ENCODE measurements at places on chromosomes 13 and 19.

- no peak for DNase-seq
Measured at GRCh38 chr13:113559901-113560644, 24.5 kb upstream of the TFDP1 start.

- no peak for DNase-seq
Measured at GRCh38 chr19:6234527-6234926, 45.2 kb downstream of the MLLT1 start.

DNA sequence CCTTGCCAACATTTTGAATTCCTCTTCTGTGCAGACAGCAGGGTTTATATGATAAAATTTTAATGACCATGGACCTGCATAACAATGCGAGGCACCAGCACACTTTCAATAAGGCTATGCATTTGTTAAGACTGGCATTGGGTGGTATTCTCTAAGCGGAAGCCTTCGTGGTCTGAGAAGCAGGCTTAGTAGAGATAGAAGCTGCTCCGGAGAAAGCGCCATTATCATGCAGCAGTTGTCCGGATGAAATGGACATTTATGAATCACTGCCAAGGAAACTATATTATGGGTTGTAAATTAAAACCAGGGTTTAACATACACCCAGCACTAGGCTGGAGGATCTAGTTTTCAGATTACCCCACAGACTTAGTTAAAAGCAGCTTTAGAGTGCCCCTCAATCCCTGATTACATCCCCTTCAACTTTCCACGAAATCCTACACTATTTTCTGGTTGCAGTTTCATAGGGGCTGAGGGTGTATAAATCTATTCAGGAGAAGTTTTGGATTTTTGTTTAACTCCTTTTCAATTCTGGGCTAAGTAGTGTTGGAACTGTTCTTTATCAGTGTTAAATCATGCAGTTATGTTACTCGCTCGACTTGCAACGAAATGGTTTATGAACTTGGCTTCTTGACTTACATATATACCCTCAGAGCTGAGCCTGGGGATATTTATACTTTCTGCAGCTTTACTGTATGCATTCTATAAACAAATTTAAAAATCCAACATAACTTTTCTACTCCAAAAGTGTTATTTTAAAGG is 193.3 kb downstream of the PCDH9 start:
- no peak for DNase-seq

- no peak for DNase-seq
Measured at GRCh38 chr13:89267734-89268133, 1596.6 kb downstream of the SLITRK5 start.

DNA sequence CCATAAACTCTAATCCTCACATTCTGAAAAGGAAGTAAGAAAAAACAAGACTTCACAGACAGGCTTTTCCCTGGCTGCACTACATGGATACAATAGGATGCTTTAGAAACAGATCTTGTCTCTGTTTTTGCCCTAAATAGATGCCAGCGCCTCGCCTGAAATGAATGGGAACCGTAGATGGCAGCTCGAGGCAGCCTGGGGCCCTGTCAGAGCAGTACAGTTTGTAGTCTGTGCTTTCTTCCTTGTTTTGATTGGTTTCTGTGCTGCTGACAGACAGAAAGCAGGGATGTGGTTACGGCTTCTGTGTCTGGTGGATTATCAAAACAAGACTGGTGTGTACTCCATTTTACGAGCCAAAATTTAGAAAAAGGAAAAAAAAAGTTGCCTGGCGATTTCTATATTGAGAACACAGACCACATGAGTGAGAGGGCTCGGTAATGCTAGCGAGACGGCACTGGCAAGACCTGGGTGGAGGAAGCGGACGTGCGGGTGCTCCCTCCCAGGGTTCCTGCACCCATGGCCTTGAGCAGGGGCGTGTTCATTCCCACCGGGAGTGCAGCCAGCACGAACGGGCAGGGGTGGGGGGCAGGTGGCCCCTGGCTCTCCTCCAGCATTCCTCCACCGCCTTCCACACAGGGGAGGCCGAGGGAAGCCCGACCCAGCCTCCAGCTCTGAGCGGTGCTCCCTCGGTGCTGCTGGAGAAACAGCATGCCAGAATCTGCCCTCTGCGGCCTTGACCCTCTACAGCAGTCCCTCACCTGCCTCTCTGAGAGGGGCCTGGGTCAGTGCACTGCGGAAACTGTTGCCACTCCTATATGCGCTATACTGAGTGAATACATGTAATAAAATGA is 37.6 kb upstream of the C1QTNF9 start:
- DNase-seq, result no peak

GRCh38 chr19:4508698-4509097 is 9.6 kb downstream of the PLIN4 start:
- DNase-seq, result no peak

DNA sequence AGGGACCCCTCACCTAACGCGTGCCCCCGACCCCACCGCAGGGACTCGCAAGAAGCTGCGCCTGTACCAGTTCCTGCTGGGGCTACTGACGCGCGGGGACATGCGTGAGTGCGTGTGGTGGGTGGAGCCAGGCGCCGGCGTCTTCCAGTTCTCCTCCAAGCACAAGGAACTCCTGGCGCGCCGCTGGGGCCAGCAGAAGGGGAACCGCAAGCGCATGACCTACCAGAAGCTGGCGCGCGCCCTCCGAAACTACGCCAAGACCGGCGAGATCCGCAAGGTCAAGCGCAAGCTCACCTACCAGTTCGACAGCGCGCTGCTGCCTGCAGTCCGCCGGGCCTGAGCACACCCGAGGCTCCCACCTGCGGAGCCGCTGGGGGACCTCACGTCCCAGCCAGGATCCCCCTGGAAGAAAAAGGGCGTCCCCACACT is 4.7 kb upstream of the MYBPC2 start:
- no peak for DNase-seq

GRCh38 chr19:16677055-16677454 is 16.1 kb downstream of the TMEM38A start:
- DNase-seq, result no peak

- DNase-seq, result no peak
Measured at GRCh38 chr13:41032691-41033376, 13.7 kb upstream of the ELF1 start.

GRCh38 chr13:78759704-78760103 is 100.7 kb upstream of the OBI1 start:
- DNase-seq, result no peak

DNA sequence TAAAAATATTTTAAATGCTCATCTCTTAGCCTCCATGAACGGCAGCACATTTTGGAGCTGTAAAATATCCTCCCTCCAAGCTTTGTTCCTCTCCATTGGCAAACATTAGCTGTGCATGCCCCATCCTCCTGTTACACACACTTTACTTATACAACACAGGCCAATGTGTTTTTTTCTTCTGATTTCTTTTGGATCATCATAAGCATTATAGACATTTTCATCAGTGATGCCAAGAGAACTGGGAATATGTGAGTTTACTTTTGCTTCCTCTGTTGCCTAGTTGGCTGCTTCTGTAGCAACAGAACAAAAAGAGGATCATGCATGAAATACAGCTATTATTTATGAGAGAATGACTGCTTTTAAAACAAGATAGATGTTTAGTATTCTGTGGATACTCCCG is 142.6 kb downstream of the PCDH9 start:
- DNase-seq, result no peak

GRCh38 chr19:48987323-48987722 is 5.8 kb downstream of the GYS1 start:
- no peak for DNase-seq

GRCh38 chr19:21765151-21765550 is 2.2 kb downstream of the ZNF100 start:
- peak; percentile 7 for DNase-seq

DNA sequence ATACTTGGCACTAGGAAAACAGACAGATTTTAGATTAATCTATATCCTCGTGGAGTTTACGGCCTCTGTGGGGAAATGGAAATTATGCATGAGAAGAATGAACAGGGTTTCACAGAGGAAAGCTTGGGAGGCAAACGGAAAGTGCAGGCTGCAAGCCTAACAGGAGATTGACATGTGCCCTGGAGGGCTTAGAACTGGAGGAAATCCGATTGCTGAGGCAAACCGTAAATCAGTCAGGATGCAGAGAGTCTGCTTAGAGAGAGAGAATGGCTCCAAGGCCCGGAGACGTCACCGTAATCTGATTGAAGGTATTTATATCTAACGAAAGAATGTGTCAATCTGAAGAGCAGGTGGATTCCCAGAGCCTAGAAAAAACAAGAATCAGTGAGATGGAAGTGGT is 143.2 kb downstream of the KATNAL1 start:
- DNase-seq, result no peak

DNA sequence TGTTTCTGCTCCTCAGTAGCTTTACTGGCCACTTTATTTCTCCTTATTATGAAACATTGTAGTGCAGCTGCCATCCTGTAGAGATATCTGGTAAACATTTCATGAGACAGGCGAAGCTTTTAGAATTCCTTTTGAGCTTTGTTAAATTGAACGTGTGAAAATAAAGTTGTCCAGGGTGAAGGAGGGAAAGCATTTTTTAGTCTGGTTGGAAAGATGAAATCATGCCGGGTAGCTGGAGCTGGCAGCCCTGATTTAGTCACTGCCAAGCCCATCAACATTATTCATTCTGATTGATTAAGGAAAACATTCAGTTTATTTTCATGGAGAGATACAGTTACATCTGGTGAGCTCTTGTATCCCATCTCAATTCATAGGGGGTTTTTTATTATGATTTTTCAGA is 326.2 kb upstream of the GPC6 start:
- no peak for DNase-seq

- no peak for DNase-seq
Measured at GRCh38 chr13:61109741-61110140, 305.9 kb downstream of the PCDH20 start.

- DNase-seq, result peak; percentile 39
Measured at GRCh38 chr19:11480715-11481533, at the start of gene ELAVL3. ELAVL3 (minus strand) TSS chr19:11481046; CDS start chr19:11480608, 438 bp downstream.

GRCh38 chr13:89862691-89863036 is 1484.8 kb upstream of the MIR17HG start:
- no peak for DNase-seq

GRCh38 chr13:83634601-83635000 is 247.7 kb downstream of the SLITRK1 start:
- no peak for DNase-seq

DNA sequence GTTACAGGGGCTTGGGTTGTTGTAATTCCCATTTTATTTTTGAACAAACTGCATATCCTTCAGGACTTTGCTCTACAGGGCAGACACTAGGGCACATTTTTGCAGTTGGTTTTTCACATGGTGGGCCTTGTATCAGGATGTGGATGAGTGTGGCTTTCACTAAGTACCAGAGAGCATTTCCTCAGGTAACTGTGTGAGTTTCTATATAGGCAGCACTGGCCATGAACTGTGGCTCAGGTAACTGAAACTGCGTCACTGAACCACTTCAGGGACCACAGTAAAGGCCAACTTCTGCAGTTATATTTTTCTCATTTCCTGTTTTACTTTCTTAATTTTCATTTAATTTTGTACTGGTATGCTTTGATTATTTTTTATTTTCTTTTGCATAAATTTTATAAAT is 166.5 kb downstream of the ZNF486 start:
- DNase-seq, result no peak

- no peak for DNase-seq
Measured at GRCh38 chr13:46210362-46211083, 1.2 kb upstream of the LRRC63 start.

GRCh38 chr13:45630791-45631190 is 15.3 kb upstream of the ERICH6B start:
- DNase-seq, result no peak

DNA sequence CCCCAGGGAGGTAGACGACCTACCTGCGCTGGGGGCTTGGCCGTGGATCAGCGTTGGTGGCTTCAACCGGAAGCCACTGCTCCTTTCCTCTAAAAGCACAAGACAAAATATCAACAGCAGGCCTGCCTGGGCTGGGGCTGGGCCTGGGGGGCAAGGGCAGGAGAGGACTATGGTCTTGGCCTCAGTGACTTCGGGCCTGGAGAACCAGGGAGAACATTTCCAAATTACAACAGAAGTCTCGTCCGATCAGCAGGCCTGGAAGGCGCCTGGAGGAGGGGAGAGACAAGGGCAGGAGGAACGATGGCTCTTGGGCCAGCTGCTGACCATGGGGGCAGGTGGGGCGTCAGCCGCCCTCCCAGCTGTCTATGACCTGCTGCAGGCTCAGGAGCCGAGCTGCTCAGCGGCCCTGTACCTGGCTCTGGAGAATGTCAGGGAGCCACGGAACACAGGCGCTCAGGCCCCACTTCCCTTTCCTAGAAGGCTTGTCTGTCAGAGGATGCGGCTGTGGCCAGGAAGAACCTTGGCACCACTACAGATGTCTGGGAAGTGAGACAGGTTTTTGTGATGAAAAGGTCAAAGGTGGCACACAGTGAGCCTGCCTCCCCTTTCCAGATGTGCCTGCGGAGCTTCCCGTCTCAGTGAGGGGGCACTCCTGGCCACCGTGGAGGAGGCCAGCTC is 19.5 kb downstream of the CAPS start:
- no peak for DNase-seq

- DNase-seq, result no peak
Measured at GRCh38 chr13:78595495-78596398, 7.6 kb downstream of the POU4F1 start.

GRCh38 chr19:55554302-55554701 is 9.0 kb upstream of the SBK3 start:
- DNase-seq, result no peak

DNA sequence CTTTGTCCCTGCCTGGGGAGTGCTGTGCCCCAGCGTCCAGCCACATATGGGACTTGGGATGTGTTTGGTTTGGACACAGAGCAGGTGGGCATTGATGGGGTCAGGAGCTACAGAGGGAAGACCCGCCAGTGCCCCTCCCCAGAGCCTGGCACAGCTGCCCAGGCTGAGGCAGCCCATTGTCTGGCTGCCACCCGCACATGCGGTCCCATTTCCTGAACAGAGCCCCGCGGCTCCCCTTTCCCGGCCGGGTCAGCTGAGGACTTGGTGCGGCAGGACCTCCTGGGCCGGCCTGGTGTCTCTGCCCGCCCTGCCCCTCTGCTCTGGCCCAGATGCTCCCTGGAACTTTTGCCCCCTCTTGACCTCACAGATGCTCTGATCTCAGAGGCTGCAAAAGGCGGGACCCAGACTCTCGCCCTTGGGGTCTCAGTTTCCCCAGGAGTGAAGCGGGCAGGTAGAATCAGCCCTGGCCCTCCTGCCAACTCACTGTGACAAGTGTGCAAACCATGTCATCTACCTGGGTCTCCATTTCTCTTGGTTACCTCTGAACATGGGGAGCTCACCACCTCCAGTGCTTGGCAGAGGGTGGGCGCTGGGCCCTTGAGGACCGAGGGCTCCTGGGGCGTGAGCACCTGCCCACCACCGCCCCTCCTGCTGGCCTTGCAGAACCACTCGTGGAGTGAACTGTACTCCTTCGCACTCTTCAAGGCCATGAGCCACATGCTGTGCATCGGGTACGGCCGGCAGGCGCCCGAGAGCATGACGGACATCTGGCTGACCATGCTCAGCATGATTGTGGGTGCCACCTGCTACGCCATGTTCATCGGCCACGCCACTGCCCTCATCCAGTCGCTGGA is 17.8 kb downstream of the HCN2 start:
- DNase-seq, result no peak

All from DMS79 (cell line).